ENCODE measurements at places on chromosomes 16 and 17.

DNA sequence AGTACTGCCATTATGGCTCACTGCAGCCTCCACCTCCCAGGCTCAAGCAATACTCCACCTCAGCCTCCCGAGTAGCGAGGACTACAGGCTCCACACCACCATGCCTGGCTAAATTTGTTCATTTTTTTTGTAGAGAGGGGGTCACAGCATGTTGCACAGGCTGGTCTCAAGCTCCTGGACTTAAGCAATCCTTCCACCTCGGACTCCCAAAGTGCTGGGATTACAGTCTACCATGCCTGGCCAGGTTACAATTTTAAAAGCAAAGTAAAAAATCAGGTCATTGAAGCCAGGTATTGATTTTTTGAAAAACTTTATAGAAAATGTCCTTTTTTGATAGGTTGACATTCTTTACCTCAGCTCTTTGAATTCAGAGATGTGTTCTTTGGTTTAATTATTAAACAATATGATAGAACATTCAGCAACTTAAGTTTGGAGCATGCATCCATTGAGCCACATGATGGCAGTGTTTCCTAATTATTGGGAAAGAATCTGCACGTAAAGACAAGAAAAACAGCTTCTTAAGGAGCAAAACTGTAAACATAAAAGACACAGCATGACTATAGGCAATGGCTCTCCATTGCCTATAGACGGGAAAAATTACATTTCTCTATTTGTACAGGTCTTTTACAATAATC is 1.7 kb upstream of the SLC16A11 start:
- peak; percentile 76 for DNase-seq

DNA sequence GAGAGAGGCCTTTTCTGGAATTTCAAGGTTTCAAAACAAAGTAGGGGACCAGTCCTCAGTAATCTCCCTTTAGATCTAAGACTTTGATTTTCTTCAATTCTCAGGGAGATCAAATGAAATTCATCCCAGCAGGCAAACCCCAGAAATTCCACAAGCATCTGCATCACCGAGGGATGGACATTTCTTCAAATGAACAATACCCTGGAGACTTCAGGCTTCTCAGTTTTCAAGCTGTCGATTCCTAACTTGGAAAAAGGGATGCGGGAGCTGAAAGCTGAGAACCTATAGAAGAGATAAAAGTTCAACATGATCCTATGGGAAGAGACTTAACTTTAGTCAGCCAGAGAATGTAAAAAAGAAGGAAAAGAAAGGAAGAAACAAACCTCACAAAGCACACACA is 296.9 kb upstream of the CDH5 start:
- no peak for DNase-seq

DNA sequence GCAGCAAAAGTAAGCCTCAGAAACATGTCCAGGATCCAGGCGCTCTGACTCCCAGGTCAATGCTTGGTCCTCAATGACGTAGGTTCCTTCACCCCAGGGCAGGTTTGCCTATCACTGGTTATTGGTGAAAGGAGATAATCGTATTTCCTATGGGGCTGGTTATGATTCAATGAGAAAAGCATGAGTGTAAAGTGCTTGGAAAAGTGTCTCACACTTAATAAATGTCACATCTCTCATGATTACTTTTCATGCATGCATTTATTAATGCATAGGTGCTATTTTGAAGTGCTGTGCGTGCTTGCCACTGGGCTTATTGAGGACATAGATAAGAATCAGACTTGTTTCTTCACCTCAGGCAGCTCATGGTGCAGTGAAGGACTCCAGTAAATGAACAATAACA is 10.4 kb upstream of the CDH13 start:
- DNase-seq, result no peak

DNA sequence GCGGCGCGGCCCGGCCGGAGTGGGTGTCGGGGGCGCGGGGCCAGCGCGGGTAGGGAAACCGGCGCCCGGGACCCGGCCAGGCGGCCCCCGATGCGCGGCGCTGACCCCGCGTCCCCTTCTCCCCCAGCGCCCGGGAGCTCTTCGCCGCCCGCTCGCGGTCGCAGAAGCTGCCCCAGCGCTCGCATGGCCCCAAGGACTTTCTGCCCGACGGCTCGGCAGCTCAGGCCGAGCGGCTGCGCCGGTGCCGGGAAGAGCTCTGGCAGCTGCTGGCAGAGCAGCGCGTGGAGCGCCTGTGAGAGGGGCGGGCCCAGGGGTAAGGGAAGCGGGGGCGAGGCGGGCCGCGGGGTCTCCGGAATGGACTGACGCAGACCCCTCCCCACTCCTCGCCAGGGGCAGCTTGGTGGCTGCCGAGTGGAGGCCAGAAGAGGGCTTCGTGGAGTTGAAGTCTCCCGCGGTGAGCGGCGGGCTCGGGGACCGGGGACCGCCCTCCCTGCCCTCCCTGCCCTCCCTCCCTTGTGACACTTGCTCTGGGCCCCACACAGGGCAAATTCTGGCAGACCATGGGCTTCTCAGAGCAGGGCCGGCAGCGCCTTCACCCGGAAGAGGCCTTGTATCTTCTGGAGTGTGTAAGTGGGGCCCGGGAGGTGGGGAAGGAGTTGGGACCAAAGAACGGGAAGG is 430 bp downstream of the TSEN54 start:
- DNase-seq, result peak; percentile 46

DNA sequence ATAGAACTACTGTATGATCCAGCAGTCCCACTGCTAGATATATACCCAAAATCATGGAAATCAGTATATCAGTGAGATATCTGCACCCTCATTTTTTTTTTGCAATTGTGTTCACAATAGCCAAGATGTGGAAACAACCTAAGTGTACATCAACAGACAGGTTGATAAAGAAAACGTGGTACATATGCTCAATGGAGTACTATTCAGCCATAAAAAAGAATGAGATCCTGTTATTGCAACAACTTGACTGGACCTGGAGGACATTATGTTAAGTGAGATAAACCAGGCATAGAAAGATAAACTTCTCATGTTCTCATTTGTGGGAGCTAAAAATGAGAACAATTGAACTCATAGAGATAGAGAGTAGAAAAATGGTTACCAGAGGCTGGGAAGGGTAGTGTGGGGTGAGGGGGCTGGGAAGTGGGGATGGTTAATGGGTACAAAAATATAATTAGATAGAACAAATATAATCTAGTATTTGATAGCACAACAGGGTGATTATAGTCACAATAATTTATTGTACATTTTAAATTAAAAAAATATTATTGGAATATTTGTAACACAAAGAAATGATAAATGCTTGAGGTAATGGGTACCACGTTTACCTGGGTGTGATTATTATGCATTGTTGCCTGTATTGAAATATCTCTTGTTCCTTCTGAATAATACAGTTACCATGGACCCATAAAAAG is 7.8 kb upstream of the KRT10 start:
- no peak for DNase-seq

GRCh38 chr17:40253565-40253964 is 34.1 kb upstream of the CDC6 start:
- DNase-seq, result no peak
